HCT116 (cell line): ENCODE measurements at places on chromosomes 11 and 22.
A peak's percentile ranks its signal among the peaks of the same experiment; 100 is the strongest.

GRCh38 chr11:81970886-81971285, 762.8 kb downstream of the FAM181B start:
- DNase-seq, result no peak

DNA sequence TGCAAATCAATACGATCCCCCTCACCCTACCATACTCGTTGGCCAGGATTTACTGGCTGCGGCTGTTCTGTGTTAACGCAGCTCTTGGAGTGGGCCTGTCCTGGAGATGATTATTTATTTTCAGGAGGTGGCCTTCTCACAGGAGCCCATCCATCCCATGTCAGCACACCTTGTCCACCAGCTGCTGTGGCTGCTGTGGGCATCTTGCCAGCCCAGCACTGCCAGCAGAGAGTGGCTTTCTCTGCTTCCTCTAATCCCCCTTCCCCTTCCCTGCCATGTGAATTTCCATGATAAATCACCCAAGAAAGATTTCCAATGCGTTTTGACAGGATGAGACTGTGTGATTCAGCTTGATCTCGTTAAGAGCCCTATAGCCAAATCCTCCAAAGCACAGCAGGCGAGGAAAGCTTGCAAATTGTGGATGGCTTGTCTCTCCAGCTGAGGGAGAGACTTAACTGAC, 309.1 kb upstream of the C11orf87 start:
- no peak for DNase-seq

GRCh38 chr11:68941324-68942094, 37.8 kb downstream of the IGHMBP2 start:
- DNase-seq, result no peak

DNA sequence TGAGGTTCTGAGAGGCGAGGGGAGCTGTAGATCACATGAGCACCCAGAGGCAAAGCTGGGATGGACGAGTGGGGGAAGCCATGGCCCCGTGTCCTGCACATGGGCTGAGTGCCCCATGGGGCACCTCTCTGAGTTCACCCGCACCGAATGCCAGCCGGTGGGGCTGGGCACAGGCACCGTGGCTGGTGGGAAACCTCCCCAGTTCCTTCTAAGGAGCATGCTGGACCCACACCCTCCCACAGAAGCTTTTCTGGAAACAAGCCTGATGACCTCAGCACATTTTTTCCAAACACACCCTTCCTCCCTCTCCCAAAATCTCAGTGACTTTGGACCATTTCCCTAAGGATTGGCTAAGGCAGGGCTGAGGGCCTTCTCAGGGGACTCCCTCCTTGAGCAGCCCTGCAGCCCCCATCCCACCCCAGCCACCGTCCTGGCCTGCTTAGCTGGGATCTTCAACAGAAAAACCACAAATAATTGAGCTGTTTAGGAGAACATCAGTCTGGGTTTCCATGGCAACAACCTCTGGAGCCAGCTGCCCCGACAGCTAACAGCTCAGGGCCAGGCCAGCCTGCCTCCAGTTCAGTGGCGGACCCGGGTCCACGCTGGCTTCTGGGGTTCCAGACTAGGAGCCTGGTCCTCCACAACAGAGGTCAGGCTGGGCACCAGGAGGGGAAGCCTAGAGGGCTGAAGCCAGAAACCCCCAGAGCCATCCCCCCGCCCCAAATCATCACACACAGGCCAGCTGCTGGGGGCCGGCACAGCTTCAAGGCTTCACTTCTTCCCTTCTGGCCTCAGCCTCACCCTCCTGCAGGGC, 18.1 kb upstream of the LINC01488 start:
- DNase-seq, result no peak

DNA sequence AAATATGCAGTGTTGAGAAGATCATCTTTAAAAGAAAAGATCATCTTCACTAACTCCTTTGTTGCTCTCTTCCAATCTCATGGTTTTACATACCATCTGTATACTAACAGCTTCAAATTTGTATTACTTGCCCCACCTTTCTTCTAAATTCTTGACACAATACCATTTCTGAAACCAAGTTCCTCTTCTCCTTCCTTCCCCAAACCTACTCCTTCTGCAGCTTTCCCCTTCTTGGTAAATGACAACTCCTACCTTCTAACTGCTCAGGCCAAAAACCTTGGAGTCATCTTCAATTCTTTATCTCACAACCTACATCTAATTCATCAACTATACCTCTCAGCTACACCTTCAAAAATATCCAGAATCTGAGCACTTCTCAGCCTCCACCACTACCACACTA, 9.3 kb downstream of the PRCP start:
- no peak for DNase-seq

- DNase-seq, result peak; percentile 57
These were observed 61.0 kb upstream of the PLET1 start for GRCh38 chr11:112321501-112322172.
